ENCODE measurements at places on chromosomes 11 and 22.
A peak's percentile ranks its signal among the peaks of the same experiment; 100 is the strongest.

DNA sequence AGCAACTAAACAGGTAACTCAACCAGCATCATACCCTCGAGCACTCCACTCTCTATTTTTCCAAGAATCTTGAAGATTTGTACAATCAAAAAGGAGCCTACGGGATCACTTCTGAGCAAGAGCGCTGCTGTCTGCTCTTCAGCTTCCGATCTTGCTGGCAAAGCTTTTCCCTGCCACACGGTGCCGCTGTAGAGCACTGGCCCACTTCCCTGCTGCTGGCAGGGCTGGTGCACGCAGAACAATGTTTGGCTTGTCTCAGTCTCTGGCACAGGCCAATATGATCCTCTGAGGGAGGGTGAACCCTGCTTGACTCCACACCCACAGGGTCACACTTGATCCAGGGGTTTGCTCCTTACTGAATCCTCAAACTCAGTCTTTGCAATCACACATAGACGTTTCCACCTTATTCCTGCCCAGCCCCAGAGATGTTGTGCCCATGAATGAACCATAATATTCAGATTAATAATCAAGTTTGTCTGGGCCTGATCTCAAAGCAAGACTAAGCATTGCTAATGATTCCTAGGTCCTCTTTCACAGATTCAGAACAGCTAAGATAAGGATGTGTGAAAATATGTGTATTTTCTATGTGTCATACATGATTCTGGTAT lies 536.6 kb downstream of the SOX6 start:
- peak; percentile 58 for DNase-seq

- no peak for DNase-seq
Measured at GRCh38 chr11:102286292-102286691, 31.0 kb upstream of the BIRC3 start.

GRCh38 chr11:35376613-35377012 lies 42.7 kb downstream of the SLC1A2 start:
- no peak for DNase-seq

- no peak for DNase-seq
Measured at GRCh38 chr11:9071692-9072091, 19.7 kb downstream of the SCUBE2 start.

GRCh38 chr22:45722006-45722405 lies 50.4 kb downstream of the ATXN10 start:
- no peak for DNase-seq

- peak; percentile 42 for DNase-seq
Measured at GRCh38 chr11:69801513-69802335, 17.5 kb downstream of the FGF3 start.

- DNase-seq: peak; percentile 56
Measured at GRCh38 chr11:7563281-7563680, 49.5 kb downstream of the PPFIBP2 start.

GRCh38 chr11:2930704-2931419 lies 1.6 kb upstream of the PHLDA2 start:
- no peak for DNase-seq

DNA sequence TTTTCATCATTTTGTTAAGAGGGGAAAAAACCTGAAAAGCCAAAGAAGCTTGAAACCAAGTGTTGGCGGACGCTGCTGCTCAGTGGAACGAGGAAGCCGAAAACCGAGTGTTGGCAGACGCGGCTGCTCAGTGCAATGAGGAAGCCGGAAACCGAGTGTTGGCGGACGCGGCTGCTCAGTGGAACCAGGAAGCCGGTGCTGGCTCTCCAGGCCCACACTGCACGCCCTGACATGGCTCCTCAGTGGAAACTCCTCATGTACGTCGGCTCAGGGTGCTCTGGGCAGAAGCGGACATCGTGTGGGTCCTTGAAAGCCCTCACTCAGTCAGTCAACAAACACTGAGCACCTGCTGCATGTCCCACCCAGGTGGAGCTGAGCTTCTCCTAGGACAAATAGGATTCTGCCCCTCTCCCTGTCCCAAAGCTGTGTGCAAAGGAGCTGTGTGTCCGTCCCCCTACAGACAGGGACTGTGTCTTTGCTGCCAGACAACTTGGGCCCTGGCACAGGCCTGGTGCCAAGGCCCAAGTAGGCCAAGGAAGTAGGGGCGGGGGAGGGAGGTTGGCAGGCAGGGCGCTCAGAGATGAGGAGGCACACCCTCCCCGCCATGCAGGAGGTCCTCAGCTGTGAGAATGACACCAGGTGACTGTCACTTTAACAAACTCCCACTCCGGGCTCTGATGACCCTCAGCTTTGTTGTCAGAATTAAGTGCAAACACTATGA lies 37.3 kb downstream of the PHF21B start:
- DNase-seq: no peak

DNA sequence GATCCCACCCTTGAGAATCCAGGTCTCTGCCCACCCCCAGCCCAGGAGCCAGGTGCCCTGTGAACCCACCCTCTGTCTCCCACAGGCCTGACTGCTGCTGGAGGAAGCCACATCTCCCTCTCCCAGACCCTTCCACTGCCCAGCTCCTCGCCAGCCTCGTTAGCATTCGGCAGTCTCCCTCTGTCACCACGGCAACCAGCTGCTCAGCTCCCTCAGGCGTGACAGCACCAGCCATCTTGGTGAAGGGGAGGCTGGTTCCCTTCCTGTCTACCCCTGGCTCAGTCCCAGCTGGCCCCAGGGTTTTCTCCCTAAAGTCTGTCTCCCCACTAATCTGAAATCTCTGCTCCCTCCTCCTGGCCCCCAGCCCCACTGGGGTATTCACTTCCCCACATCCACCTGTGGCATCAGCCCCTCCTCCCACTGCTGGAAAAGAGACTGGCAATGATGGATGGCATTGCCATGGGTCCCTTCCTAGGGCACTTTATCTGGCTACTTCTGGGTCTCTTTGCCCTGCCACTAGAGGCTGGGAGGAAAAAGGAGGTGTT lies 28.1 kb downstream of the NRXN2 start:
- peak; percentile 41 for DNase-seq

GRCh38 chr11:93783765-93784144 lies 327 bp upstream of the MED17 start:
- DNase-seq: no peak

GRCh38 chr22:36131907-36132306 lies 28.6 kb downstream of the APOL3 start:
- DNase-seq: no peak

- DNase-seq: no peak
Measured at GRCh38 chr11:133726542-133726941, 118.8 kb downstream of the SPATA19 start.

- peak; percentile 41 for DNase-seq
Measured at GRCh38 chr11:112255067-112255720, 5.5 kb downstream of the PLET1 start.

DNA sequence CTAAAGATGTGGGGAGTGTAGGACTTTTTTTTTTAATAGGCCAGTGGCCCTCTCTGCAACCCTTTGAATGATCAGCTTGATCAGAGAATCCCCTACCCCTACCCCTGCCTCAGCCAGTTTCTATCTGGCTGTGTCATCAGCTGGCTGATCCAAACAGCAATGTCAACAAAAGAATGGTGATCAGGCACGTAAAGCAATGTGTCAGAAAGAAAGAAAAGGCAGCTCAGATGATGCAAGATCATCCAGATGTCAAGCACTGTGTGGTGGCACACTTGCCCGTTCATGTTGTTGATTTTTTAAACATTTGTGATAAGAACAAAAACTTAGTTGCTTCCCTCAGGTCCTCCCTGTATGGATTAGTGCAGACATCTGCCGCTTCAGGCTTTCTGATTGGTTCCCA lies 26.3 kb upstream of the EHF start:
- DNase-seq: no peak

- peak; percentile 69 for DNase-seq
Measured at GRCh38 chr11:12319461-12319951, 57.9 kb upstream of the PARVA start.

- DNase-seq: no peak
Measured at GRCh38 chr11:26584818-26585217, 12.8 kb upstream of the MUC15 start.

GRCh38 chr11:121104312-121104762 lies 3.3 kb downstream of the TECTA start:
- DNase-seq: no peak

GRCh38 chr22:40479126-40479800 lies 108.9 kb downstream of the SGSM3 start:
- no peak for DNase-seq

- no peak for DNase-seq
Measured at GRCh38 chr11:16160146-16160545, 196.2 kb downstream of the SOX6 start.

DNA sequence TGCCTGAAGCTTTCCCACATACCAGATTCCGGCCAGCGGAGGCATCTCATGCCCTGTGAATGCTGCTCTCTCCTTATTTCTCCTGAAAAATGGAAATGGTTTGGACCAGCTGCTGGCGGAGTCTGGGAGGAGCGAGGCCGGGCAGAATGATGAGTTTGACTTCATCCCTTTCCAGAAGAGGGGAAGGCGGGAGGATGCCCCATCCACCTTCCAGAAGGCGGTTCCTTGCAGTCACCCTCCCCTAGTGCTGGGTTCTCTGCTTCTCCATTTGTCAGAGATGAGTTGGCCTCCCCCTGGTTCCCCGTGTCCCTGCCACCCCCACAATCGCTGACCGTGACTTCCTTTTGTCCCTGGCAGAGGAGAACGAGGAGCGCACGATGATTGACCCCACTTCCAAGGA lies 75.6 kb downstream of the PARVB start:
- DNase-seq: no peak

DNA sequence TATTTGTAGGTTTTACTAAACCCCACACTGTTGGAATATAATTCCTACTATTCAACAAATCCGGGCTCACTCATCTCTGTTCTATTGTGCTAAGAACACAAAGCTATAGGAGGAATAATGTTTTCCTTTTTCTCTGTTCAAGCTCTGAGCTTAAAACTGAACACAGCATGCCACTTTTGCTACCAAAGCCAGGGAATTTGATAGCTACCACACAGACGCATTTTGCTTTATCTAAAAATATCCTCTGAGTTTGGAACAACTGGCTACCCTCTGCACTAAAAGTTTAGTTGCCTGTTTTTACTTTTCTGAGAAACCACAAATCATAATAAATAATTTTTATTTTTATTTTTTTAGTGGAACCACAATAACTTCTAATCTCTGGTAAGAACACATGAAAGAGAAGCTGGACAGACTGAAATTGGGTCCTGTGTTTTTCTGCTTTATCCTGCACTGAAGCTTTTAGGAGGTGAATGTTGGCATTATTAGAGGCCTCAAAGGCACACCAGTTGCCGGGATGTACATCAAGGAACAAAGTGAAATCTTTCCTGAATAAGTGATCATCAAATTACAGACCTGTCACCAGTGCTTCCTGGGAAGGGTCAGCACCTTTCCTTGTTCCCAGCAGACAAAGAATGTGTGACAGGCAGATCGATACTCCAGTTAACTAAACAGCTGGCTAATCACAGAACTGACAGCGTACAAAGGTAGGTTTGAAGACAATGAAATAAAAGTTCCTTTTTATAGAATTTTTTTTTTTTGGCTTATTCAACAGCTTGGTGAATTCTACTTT lies 523.2 kb upstream of the TENM4 start:
- DNase-seq: no peak

GRCh38 chr11:33258631-33259205 lies 1.5 kb downstream of the HIPK3 start:
- DNase-seq: no peak

DNA sequence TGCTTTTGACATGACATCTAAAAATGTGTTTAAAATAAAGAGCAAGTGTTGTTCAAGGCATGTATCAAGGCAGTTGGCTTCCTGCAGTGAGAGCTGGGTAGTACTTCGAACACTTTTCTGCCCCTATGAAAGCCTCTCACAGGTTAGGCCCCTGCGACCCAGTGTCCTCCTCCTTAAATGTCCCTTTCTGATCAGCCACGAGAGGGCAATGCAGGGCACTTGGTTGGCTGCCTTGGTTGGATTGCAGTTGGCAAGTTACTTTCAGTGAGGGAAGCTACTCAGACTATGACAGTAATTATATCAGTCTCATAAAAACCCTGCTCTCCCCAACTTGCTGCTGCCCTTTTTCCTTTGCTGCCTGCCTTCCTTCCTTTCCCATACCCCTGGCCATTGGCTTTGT lies 743.8 kb downstream of the NTM start:
- DNase-seq: peak; percentile 62

GRCh38 chr22:38246692-38247091 lies 26.1 kb downstream of the TMEM184B start:
- DNase-seq: no peak

GRCh38 chr11:61826930-61827570 lies 1.1 kb upstream of the FADS2 start:
- no peak for DNase-seq

GRCh38 chr11:6201481-6201880 lies 2.5 kb downstream of the OR52W1 start:
- DNase-seq: no peak

DNA sequence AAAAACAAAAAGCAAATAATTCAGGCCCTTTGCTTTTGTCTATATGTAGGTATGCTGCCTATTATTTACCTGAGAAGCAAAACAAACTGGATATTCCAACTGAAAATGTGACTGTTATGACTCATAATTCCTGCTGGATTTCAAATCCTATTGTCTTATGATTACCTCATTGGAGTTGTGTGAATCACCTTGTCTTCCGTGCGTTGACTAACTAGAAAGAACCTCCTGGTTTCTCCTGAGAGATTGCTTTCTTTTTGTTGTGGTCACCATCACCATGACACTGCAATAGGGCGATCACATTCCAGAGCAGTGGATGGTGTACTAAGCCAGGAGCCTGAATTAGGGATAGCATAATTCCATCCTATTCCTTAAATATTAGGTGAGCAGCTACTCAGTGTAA lies 23.0 kb upstream of the EXPH5 start:
- DNase-seq: no peak

- DNase-seq: peak; percentile 49
Measured at GRCh38 chr11:17314232-17314547, 37.4 kb upstream of the NCR3LG1 start.

DNA sequence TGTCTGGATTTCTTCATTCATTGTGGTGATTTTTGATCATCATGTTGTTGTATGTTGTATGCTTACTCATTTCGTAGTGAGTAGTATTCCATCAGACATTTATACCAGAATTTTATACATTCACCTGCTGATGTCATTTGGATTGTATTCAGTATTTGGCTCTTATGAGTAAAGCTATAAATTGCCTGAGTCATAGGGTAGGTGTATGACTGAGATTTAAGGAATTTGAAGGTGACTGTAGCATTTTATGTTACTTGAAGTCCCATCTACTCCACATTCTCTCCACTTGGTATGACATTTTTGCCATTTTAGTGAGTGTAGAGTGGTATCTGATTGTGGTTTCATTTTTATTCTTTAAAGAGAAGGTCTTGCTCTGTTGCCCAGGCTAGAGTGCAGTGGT lies 548.2 kb downstream of the TBC1D22A start:
- no peak for DNase-seq

GRCh38 chr11:125167292-125167953 lies 2.9 kb downstream of the PKNOX2 start:
- no peak for DNase-seq

DNA sequence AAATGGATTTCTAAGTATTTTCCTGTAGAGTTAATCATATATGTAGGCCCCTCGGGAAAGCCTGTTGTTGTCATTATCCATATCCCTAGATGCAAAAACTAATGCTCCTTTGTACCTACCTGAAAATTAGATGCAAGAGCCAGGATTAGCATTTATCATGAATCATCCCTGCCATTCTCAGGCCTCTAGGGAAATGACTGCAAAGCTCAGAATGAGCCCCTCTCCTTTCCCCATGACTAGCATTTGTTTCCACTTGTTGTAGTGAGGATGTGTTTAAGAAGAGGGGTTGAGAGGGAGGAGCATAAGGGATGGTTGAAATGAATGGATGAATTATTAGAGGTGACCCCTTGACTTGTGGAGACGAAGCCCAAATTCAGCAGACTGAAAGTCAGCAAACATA lies 537.9 kb downstream of the NTM start:
- DNase-seq: peak; percentile 52

Data from A673 (cell line).